CD4-positive, alpha-beta T cell (primary cell): ENCODE measurements at places on chromosomes 1 and 21.

- DNase-seq: no peak
Measured at GRCh38 chr1:84103197-84103992, 40.7 kb upstream of the PRKACB start.

GRCh38 chr1:114334297-114334696 is 176.7 kb downstream of the TRIM33 start:
- DNase-seq: no peak

GRCh38 chr1:81617308-81617967 is 183.3 kb upstream of the ADGRL2 start:
- no peak for DNase-seq

DNA sequence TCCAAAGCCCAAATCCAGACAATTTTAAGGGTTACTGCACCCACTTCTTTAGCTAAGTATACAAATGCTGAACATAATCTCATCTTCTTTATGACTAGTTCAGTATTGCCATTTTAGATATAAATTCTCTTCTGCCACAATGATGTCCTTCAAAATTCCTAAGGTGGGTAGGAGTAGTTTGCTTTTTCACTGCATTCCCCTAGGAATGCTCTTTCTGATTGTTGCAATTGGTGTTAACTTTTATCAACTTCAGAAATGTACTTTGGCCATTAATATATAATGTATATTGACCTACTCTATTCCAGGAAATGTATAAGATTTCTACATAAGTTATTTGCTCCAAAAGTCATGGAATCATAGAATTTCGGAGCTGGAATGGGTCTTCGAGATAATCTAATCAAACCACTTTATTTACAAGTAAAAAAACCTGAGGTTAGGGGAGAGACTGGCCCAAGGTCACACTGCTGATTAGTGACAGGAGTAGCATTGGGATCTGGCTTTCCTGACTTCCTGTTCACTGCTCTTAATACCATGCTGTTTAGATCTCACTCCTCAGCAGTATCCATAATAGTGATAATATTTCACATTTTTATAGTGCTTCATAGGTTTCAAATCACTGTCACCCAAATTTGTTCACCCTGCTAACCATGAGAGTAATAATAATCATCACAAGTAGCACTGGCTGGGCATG is 46.4 kb upstream of the RASAL2 start:
- no peak for DNase-seq

DNA sequence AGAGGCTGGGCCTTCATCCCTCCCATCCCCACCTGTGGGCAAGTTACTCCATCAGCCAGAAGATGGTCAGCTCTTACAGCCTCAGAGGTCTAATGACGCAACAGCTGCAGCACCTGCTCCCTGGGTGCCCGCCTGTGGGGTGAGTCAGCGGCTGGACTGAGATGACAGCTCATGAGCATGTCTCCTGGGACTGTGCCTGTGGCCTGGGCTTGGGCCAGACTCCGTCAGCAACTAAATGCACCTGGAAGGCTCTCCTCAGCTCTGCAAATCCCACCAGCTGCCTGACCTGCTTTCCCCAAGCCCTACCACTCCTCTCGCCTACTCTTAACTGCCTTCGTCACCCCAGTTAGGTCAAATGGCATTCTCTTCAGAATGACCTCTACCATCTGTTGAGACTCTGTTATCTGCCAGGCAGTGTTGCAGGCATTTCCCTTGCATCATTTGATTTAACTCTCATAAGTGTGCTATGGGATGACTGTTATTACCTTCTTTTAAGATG is 47.7 kb downstream of the ETS2 start:
- DNase-seq: no peak

DNA sequence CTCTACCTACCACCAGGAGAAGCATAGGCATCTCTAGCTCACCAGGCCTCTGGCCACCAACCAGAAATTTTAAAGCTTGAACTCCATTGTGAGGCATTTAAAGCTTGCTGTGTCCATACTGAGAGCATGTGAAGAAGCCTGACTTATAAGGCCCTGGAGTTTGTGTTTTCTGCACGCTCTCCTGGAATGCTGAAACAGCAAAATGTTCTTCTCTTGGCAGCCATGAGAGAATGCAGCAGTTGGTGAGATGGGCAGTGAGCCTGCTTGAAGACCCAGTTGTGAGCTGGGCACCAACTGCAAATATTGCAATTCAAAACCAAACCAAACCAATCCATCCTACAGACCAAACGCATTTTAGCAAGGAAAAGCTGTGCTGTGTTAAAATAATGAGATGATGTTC is 170.0 kb upstream of the IVNS1ABP start:
- no peak for DNase-seq
